Brain microvascular endothelial cell (primary cell): ENCODE measurements at places on chromosomes 5 and 9.

GRCh38 chr5:112643339-112643971, 94.2 kb upstream of the APC start:
- DNase-seq = no peak

DNA sequence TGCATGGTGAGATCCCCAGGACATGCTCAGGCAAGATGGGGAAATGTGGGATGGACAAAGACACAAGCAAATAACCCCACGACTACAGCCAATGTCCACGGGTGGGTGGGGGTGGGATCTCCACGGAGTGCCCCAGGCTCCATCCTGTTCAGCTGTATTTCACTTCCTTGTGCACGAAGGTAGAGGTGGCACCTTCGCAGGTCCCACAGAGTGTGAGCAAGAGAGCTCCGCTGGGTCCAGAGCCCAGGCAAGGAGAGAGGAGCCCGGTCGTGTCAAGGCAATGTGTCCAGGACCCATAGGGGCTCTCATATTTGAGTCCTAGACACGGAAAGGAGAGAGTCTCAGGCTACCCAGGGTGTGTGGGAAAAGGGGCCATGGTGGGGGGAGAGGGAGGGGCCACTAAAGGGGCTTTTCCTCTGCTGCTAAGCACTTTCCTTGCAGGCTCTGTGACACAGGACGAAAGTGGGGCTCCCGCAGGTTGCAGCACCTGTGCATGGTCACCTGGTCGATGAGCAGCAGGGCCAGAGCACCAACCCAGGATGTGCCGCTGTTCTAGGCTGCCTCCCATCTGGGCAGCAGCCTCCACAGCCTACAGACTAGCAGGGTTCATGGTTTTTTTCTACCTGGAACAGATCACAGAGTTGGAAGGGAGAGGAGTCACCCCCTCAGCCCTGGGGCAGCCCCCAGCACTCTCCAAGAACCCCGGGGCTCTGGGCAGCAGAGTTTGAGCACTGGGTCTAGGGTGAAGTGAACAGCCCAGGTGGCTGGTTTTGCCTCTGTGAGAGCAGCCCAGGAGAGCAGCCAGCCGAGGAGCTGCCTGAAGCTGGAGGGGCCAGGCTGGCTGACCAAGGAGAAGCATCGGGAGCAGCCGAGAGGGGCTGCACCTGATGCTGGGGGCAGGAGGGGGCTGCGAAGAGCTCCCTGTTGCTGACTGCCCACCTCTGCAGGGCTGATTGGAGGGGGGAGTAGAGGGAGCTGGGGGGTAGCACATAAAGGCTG, 100.7 kb upstream of the MVB12B start:
- no peak for DNase-seq

GRCh38 chr5:168156170-168156569, 135.3 kb upstream of the WWC1 start:
- DNase-seq = no peak

DNA sequence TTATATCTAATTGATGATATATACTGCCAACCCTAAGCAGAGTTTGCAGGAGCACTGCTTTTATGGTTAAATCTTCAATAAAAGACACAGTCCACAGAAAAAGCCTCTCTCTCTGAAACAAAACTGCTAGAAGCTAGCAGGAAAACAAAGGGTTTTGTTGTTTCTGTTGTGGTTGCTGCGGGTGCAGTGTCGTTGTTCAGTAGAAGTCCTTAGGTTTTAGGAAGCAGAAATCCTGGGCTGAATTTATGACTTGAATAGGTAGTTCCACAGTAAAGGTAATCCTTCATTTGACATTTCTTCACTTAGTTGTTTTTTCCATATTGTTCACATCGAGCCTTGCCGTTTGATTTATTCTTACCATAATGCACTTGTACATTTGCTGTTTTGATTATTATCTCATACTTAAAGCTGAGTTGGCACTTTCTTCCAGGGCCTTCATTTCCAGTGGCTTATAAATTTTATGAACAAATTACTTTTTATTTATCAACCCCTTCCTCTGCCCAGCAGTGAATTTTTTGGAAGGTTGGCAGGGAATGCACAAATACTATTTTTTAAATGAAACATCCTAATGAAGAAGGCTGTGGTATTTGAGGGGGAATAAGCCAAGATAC, 209.6 kb upstream of the SLC30A5 start:
- no peak for DNase-seq

GRCh38 chr9:114027863-114028465, 50.1 kb downstream of the AMBP start:
- no peak for DNase-seq

GRCh38 chr5:143186623-143187022, 216.9 kb downstream of the NR3C1 start:
- DNase-seq = no peak

- peak; percentile 92 for DNase-seq
These were observed 43.3 kb upstream of the NCS1 start for GRCh38 chr9:130128733-130129431.

DNA sequence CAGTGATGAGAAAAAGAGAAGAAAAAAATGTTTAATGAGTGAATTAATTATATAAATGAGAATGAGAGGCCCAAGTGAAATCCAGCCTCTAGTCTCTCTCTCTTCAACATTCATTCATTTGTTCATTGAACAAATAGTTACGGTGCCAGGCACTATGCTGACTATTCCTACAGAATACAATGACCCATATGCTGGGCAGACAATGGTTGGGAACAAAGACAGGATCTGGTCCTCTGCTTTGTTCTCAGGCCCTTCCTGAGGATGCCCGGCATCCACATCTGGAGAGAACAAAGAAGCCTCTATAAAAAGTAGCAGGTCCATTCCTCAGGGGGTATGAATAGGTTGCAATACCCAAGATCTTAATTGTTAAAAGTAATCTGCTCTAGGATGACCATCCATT, 6.9 kb downstream of the ADAM19 start:
- no peak for DNase-seq

DNA sequence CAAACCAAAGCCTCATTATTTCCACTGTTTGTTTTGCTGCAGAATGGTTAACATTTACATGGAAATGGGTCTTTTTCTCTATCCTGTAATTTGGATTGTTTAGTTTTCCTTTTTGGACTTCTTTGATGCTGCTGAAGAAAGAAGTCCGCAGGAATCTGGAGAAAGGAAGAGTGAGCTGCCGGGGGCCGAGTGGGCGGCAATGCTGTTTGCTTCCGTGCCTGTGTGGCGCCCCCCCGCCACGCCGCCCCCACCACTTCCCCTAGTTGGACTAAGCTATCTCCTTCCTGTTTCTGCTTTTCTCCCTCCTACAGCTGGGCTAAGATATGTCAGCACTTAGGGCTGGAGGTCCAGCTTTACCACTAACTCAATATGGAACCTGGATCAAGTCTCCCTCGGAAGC, 39.7 kb downstream of the ACTL7B start:
- DNase-seq = no peak

DNA sequence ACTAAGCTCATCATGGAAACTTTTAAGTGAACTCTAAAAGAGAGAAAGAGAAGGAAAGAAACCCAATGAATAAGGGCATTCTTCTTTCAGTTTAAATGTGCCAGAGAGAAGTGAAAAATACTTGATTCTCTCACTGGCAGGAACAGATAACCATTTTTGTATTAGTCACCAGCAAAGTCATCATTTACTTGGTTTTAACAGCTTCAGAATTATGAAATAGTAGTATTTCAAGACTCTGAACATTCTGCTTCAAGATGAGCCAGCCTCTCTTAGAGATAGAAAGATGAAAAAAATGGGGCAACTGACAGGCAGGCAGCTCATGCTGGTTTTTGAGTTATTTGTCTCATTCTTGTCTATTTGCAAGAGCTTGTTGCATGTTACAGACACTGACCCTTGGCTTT, 103.5 kb downstream of the GCNT1 start:
- DNase-seq = peak; percentile 35

- DNase-seq = no peak
These were observed 820 bp upstream of the NFX1 start for GRCh38 chr9:33289496-33289895.

- DNase-seq = peak; percentile 64
These were observed 981.2 kb downstream of the TLE4 start for GRCh38 chr9:80552931-80553330.

DNA sequence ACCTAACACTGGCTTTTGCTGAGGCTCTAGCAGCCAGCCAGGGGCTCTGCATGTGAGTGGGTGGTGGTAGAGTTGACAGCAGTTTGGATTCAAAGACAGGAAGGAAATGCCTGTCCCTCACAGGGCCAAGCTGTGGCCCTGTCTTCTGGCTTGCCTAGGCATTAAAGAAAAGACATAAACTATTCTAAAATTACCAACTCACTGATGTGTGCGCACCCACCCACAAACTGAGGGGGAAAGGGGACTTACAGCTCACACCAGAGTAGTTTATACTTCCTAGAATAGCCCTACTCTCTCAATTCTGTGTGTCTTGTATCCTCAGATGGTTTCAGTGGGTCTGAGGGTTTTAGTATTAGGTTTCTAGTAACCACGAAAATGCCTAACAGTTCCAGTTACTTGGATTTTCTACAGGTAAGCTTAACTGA, 18.3 kb upstream of the IL13 start:
- no peak for DNase-seq

GRCh38 chr5:60701321-60701968, 1.5 kb upstream of the DEPDC1B start:
- DNase-seq = no peak

DNA sequence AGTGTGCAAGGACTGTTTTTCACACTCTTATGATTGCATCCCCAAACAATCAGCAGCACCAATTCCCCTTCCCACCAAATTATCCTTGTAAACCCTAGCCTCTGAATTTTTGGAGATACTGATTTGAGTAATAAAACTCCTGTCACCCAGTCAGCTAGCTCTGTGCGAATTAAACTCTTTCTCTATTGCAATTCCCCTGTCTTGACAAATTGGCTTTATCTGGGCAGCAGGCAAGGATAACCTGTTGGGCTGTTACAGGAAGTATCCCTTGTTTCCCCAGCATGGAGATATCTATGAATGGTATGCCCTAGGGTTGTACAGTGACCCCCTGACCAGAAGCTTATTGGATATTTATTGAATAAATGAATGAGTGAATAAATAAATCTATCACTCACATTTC, 80.8 kb downstream of the PTCD2 start:
- DNase-seq = no peak

GRCh38 chr9:17003576-17004240, 131.1 kb upstream of the CNTLN start:
- DNase-seq = peak; percentile 44

- no peak for DNase-seq
These were observed 113.8 kb upstream of the CDH6 start for GRCh38 chr5:31079668-31080067.

DNA sequence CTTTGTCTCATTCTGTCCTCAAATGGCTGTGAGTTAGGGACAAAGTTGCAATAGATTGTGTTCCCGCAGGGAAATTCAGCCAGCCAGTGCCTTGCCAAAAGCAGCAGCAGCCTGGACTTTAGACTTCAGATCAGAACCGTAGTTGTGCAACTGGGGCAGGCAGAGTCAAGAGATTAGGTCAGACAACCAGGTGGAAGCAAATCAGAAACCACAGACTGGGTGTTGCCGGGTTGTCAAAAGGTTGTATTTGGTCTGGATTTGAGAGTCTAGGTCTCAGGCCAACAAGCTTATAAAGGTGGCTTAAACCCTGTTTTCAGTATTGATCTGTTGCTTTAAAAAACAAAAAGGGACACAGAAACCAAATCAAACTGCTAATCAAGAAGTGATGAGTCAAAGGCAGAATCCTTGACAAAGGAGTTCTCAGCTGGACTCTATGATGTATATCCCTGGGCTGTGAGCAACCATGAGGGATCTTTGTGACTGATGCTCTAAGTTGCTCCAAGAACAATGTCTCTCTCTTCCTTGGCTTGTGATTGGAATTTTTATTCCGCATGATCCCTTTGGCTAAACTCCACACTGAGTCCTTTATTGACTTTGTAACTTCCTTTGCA, 20.9 kb downstream of the RFK start:
- DNase-seq = peak; percentile 35

DNA sequence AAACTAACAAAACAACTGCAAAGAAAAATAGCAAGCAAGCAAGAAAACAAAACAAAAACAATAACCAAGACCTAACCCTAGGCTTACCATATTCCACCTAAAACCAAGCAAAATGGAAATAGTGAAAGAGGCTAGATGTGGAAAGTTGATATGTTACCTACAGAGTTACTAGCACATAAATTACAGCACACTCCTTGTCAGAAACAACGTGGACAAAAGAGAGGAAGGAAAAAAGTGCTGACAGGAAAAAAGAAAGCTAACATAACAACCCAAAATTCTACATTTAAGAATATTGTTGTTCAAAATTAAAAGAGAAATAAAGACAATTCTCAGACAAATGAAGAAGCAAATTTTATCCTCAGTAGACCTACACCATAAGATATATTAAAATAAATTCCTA, 812.8 kb upstream of the NUDT12 start:
- DNase-seq = no peak

- DNase-seq = no peak
These were observed 2.4 kb downstream of the SYK start for GRCh38 chr9:90803860-90804593.

- DNase-seq = no peak
These were observed 6.5 kb downstream of the AMACR start for GRCh38 chr5:34001241-34001841.

- peak; percentile 53 for DNase-seq
These were observed 572 bp downstream of the NR4A3 start for GRCh38 chr9:99822109-99822805.

DNA sequence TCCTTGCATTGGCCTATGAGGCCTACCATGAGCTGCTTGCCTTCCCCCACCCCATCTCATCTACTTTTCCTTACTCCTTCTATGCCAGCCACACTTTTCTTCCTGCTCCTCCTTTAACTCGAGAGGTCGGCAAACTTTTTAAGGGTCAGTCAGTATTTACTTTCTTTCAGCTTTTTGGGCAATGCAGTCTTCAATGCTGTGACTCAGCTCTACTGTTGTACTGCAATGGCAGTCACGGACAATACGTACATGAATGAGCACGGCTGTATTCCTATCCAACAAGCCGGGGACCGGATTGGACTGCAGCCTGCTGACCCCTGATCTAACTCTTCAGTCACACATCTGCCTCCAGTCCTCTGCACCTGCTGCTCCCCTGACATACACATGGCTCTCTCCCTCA, 602 bp upstream of the ACTL7A start:
- no peak for DNase-seq

- peak; percentile 91 for DNase-seq
These were observed 115.8 kb upstream of the SLIT3 start for GRCh38 chr5:169416583-169417196.

DNA sequence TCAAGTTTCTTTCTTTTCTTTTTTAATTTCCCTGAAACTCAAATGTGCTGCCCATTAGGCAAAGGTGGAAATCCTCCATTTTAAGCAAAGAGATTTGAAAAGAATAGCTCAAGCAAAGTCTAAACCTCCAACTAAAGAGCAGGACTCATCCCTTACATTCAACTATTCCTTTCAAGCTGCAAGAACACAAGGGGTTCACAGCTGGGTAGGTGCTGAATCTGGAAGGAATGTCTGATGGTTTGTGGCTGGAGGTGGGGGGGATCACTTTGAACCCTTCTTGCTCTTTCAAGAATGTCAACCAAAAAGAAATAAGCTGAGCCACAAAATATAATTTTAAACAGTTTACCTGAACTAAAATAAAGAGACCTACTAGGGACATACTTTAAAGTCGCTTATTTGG, 375.7 kb upstream of the CDH10 start:
- DNase-seq = no peak

GRCh38 chr9:110029429-110029955, 178.5 kb downstream of the C9orf152 start:
- DNase-seq = peak; percentile 91

- no peak for DNase-seq
These were observed 5.3 kb upstream of the SLC25A48 start for GRCh38 chr5:135829179-135829578.

GRCh38 chr5:11596657-11597071, 307.6 kb downstream of the CTNND2 start:
- DNase-seq = no peak
